ENCODE measurements at places on chromosomes 11 and 22. TPM values are rescaled to one million over a fixed set of nuclear protein-coding genes. Genes with fewer than 3 reads are reported as not detected.

GRCh38 chr11:1717745-1718144, 20.8 kb downstream of the KRTAP5-6 start:
- no peaks in the 10 kb centered on the region for H3K27me3 ChIP-seq
- no peak overlapping the region for H3K4me3 ChIP-seq
- no peak overlapping the region for H3K27ac ChIP-seq
- DNase-seq = no peak
- H3K36me3 ChIP-seq = no peaks in the 10 kb centered on the region

DNA sequence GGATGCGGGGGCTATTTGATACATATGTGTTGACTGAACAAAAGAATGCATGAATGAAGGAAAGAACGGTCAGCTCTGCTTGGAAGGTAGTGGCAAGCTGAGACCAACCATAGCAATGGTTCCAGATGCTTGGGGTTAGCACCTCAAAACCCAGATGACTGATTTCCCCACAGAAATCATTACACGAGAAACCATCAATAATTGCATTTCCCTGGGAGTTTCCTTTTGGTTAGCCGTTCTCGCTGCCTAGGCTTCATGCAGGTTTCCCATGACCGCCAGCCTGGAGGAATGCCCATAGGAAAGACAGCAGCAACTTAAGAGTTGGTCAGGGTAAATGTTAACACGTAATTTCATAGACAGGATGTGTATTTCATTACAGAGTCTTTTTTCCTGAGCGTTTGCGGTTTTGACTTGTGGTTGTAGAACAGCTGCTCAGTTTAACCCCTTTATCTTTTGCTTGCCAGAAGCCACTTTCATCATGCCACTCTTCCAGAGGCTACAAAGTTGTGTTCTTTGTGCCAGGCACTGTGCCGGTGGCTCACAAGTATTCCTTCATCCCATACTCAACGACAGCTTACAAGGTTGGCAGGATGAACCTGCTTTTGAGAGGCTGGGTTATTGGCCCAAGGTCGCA, 2.8 kb downstream of the IL17RA start:
- peak; percentile 81 for DNase-seq
- no peaks in the 10 kb centered on the region for H3K36me3 ChIP-seq
- peak overlapping the region; percentile 58 for H3K4me3 ChIP-seq
- H3K27ac ChIP-seq = peak overlapping the region; percentile 86

DNA sequence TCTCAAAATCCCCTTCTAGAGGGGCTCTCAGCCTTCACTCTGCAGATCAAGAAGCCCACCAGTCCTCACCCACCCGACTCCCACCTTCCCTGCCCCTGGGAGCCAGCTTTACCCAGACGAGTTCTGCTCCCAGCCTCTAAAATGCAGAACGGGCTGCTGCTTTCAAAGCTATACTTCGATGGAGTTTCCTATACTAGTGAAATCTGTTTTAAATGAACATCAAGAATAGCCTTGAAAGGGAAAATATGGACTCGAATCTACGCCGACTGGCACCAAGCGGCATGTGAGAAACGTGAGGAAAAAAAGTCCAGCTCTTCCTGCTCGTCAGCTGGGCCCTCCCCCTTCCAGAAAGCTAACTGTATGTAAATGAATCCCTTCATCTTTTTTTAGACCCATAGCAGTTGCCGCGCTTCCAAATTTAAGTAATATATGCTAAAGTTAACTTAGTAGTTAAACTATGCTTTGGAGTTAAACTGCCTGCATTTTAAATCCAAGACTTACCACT, 211.7 kb downstream of the NTM start:
- H3K27ac ChIP-seq = no peak overlapping the region
- no peak overlapping the region for H3K4me3 ChIP-seq
- DNase-seq = no peak
- H3K27me3 ChIP-seq = no peaks in the 10 kb centered on the region
- no peaks in the 10 kb centered on the region for H3K36me3 ChIP-seq

GRCh38 chr11:2655016-2655719, 44.6 kb downstream of the KCNQ1OT1 start:
- H3K36me3 ChIP-seq = no peaks in the 10 kb centered on the region
- no peak overlapping the region for H3K4me3 ChIP-seq
- no peaks in the 10 kb centered on the region for H3K27me3 ChIP-seq
- H3K4me1 ChIP-seq = no peaks in the 10 kb centered on the region
- H3K27ac ChIP-seq = no peak overlapping the region
- no peak for DNase-seq

DNA sequence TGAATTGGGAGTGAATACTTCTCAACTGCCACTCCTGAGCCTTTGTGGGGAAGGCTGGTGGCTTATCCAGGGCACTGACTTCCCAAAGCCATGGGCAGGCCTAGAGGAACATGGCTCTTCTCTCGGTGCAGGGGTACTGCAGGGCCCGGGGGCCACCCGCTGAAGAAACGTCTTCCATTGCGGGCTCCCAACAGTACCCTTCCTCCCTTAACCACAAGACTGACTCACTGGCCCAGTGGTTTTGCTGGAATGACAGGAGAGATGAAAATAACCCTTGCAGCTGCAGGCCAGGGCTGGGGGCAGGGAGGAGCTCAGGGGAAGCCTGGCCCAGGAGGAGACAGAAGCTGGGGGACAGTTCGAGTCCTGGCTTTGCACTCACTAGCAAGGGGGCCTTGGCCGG, 13.5 kb downstream of the TXN2 start:
- no peaks in the 10 kb centered on the region for H3K36me3 ChIP-seq
- no peak overlapping the region for H3K27ac ChIP-seq
- no peaks in the 10 kb centered on the region for H3K27me3 ChIP-seq
- H3K4me1 ChIP-seq = peaks cover 18% of the 10 kb centered on the region
- no peak for DNase-seq
- no peak overlapping the region for H3K4me3 ChIP-seq

- H3K36me3 ChIP-seq = peaks cover 16% of the 10 kb centered on the region
- no peak for DNase-seq
- no peak overlapping the region for H3K4me3 ChIP-seq
- H3K4me1 ChIP-seq = peaks cover 3% of the 10 kb centered on the region
- H3K27me3 ChIP-seq = no peaks in the 10 kb centered on the region
- H3K27ac ChIP-seq = no peak overlapping the region
Measured at GRCh38 chr11:117171404-117172061, 7.0 kb upstream of the SIDT2 start.

DNA sequence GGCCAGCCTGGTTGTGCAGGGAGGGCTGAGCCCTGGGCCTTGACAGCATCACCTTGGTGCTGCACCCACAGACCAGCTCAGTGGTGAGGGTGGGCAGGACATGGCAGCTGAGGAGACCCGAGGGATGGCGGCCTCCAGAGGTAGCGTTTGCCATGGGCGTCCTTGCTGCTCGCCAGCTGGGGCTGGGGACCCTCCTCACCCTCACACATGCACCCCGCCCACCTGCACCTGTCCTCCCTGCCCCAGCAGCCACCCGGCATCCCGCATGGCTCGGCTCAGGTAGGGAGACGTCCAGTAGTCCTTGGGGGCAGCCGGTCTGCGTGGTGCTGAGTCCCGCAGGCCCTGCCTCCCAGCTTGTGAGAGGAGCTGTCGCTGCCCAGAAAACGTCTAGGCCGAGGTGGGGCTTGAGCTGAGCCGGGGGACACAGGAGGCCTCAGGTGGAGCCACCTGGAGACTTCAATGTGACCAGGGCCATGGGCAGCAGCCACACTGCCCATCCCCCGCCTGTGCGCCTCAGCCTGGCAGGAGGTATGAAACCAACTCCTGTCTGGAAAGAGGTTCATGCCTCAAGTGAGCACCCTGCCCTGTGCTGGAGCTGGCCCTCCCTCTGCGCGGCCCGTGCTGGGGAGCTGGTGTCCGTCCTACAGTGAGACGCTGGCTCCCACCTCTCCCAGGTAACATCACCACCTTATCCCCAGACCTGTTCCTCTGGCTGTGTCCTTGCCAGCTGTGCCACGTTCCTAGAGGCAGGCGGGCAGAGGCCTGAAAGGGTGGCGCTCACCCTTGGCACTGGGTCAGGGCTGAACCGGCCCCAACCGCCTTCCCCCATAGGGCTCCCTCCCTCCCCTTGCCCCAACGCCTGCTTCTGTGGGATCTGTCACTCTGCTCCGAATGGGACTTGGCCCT, 3.3 kb upstream of the TRABD start:
- H3K4me3 ChIP-seq = no peak overlapping the region
- H3K36me3 ChIP-seq = no peaks in the 10 kb centered on the region
- DNase-seq = no peak
- no peaks in the 10 kb centered on the region for H3K27me3 ChIP-seq
- H3K4me1 ChIP-seq = peaks cover 14% of the 10 kb centered on the region

DNA sequence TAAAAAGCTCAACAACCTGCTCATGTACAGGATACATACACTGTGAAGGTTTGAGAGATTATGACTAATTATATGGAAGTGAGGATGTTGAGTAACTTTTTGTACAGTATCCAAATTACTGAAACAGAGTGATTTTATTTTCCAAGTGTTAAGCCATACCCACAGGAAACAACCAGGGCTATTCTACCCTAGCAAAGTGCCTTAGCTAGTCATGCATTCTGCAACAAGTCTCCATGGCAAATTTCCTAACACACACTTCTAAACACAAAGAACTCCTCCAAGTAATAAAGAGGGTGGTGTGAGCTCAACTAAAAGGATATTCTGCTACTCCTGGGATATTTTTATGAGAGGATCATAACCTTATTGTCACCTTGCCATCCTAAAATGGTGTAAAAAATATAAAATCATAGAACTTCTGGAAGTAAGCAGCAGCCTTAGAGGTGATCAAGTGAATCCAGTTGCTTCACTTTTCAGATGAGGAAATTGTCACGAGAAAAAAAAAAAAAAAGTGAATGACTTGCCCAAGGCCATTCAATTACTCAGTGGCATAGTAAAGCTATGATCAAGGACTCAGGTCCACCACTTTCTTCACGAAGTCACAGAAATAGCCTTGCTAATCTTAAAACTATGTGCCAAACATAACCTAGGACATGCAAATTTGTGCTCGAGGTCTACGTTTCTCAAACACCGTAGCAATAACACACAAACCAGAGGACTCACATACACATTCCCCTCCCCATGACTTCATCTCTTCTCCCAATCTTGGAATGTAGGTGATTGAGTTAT, 4.2 kb downstream of the LGR4 start:
- H3K27ac ChIP-seq = no peak overlapping the region
- H3K4me1 ChIP-seq = peaks cover 12% of the 10 kb centered on the region
- no peak for DNase-seq
- H3K36me3 ChIP-seq = no peaks in the 10 kb centered on the region
- H3K4me3 ChIP-seq = no peak overlapping the region
- no peaks in the 10 kb centered on the region for H3K27me3 ChIP-seq

ART5 gene
- total RNA-seq = not detected

FGF19 gene
- not detected for total RNA-seq

KBTBD3 gene
- 14.4 TPM for total RNA-seq

PRPF19 gene
- total RNA-seq = 97.4 TPM

Data from CD4-positive, alpha-beta memory T cell (primary cell).